ENCODE measurements at places on chromosomes 2 and 18.

DNA sequence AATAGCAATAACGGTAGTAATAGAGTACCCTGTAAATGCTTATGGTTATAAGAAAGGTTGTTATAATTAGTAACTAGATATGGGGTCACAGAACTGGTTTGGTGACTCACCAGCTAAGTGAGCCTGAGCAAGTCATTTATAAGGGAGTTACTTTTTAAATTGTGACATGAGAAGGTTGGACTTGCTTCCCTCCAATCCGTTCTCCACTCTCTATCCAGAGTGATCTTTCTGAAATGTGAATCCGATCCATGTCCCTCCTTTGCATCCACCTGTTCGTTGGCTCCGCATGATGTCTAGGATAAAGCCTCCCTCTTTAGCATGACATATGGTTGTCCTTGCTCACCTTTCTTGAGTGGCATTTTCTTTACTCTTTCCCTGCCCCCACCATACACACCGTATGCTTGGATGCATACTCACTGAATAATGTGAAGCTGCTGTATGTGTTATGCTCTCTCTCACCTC, 83.1 kb downstream of the CDC42EP3 start:
- no peak for DNase-seq

- no peak for DNase-seq
These were observed 82.4 kb downstream of the EXOC6B start for GRCh38 chr2:72743481-72743880.

GRCh38 chr2:200614249-200614648, 28.4 kb downstream of the AOX1 start:
- DNase-seq, result no peak

DNA sequence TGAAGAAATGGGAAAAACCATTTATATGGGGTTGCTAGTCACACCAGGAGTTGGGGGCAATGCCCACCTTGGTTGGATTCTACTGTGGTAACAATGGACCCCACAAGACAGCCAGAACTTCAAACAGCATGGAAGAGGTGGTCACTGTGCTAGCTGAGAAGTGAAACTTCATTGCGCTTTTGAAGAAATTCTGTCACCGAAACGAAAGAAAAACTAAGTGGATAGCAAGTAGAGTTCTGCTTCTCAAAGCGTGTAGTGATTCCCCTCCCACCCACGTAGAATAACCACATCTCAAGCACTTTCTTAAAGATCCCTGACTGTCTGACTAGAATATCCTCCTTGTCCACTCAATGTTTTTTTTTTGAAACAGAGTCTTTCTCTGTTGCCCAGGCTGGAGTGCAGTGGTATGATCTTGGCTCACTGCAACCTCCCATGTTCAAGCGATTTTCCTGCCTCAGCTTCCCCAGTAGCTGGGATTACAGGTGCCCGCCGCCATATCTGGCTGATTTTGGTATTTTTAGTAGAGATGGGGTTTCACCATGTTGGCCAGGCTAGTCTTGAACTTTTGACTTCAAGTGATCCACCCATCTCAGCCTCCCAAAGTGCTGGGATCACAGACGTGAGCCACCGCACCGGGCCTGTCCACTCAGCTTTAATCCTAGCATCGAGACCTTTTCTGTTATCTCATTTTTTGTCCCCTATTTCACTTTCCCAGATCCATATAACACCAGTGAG, 30.1 kb upstream of the CCL20 start:
- no peak for DNase-seq

- no peak for DNase-seq
These were observed 84.7 kb upstream of the RAB27B start for GRCh38 chr18:54743605-54743995.

GRCh38 chr2:132439703-132440398, 23.2 kb downstream of the GPR39 start:
- peak; percentile 47 for DNase-seq

GRCh38 chr2:69616755-69617154, 26.8 kb downstream of the AAK1 start:
- no peak for DNase-seq

- no peak for DNase-seq
These were observed 228.6 kb downstream of the SETBP1 start for GRCh38 chr18:44909191-44909719.

GRCh38 chr2:189298038-189298437, 118.5 kb upstream of the COL5A2 start:
- no peak for DNase-seq

GRCh38 chr2:31008561-31009114, 129.6 kb downstream of the GALNT14 start:
- no peak for DNase-seq

DNA sequence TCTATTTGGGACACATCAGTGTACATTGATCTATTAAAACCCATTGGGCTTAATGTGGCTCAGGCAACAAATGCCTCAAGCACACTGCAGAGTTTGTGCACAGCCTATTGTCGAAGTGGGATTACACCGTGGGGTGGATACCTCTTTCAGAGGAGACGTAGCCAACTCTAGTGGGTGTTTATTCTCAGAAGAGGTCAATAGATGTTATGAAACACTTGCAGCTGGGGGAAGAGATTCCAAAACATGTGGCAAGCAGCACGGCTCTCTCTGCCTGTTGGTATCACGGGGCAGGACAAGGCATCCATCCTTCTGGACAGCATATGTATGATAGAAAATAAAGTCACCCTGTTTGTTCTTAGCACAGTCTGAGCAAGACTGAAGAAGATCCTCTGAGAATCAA, 121.4 kb upstream of the COPS8 start:
- DNase-seq, result no peak

GRCh38 chr18:63882333-63883141, 5.0 kb upstream of the SERPINB2 start:
- DNase-seq, result peak; percentile 95

- no peak for DNase-seq
These were observed 229.9 kb upstream of the DTNA start for GRCh38 chr18:34480162-34480700.

- DNase-seq, result no peak
These were observed 25.4 kb downstream of the ASXL3 start for GRCh38 chr18:33603454-33603853.

DNA sequence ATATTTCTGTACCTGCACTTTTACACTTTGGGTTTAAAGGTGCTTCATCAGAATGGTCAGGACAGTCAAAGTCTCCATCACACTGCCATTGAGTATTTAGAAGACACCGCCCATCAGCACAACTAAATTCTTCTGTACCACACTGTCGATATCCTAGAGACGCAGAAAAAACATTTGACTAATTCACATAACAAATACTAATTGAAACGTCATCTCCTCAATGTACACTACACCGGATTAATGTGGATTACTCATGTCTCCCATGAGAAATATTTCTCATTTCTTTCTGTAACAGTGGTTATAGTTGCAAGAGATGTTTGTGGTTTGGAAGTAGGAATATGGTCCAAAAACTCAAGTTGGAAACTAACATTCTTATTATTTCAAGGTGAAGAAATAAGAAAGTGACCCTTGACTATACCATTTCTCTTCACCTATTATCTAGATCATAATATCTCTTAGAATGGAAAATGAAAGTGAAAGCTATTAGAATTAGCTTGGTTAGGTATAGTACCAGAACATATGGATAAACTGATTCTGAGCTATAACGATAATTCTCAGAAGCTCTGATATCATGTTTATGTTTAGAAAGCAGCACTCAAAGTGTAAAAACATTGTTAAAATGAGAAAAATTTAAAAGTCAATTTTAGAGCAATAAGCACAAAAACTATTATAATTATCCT, 1627.7 kb downstream of the LRP1B start:
- DNase-seq, result no peak

GRCh38 chr2:46259777-46260168, 37.4 kb upstream of the EPAS1 start:
- DNase-seq, result no peak

DNA sequence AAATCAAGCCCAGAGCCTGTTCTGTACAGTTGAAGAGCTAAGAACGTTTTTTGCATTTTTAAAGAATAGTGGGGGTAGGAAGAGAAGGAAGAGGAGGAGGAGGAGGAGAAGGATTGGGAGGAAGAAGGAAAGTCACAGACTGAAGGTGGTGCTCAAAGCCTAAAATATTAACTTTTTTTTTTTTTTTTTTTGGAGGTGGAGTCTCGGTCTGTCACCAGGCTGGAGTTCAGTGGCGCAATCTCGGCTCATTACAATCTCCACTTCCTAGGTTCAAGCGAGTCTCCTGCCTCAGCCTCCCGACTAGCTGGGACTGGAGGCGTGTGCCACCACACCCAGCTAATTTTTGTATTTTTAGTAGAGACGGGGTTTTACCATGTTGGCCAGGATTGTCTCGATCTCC, 18.3 kb upstream of the KLHL29 start:
- DNase-seq, result no peak

DNA sequence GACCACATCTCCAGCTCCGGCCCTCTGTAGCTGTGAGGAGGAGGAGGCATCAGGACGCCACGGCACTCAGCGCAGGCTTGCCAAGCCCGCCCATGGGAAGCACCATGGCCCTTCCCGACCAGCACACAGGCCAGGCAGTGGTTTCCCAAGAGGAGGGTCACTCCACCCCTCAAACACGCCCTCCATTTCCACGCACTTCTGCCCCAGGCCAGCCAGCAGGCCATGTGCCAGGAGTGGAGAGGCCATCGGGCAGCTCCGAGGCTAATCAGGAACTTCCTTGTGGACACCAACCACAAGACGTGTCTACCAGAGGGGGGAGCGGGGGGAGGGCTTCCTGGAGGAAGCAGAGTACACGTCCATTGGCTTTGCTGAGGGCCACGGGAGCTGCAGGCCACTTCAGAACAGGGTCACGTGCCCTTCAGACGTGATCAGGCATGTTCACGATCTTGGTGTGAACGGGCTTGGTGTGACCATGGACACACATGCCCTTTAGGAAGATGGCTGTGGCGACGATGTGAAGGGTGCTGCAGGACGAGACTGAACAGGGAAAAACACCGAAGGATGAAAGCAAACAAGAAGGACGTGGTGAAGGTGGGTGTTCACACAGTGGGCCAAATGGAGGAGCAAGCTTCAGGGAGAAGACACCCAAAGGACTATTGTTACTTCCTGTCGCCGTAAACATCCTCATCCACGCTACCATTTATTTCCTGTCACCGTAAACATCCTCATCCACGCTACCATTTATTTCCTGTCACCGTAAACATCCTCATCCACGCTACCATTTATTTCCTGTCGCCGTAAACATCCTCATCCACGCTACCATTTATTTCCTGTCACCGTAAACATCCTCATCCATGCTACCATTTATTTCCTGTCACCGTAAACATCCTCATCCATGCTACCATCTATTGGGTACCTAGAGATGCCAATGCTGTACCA, 6.5 kb upstream of the MTERF4 start:
- no peak for DNase-seq

- DNase-seq, result no peak
These were observed 102.1 kb downstream of the SMAD7 start for GRCh38 chr18:48848641-48849143.

DNA sequence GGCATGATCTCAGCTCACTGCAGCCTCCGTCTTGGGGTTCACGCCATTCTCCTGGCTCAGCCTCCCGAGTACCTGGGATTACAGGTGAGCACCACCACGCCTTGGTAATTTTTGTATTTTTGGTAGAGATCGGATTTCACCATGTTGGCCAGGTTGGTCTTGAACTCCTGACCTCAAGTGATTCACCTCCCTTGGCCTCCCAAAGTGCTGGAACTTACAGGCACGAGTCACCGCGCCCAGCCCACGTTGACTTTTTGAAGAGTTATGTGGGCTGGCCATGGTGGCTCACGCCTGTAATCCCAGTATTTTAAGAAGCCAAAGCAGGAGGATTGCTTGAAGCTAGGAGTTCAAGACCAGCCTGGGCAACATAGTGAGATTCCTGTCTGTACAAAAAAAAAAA, 20.8 kb downstream of the CCL20 start:
- no peak for DNase-seq

DNA sequence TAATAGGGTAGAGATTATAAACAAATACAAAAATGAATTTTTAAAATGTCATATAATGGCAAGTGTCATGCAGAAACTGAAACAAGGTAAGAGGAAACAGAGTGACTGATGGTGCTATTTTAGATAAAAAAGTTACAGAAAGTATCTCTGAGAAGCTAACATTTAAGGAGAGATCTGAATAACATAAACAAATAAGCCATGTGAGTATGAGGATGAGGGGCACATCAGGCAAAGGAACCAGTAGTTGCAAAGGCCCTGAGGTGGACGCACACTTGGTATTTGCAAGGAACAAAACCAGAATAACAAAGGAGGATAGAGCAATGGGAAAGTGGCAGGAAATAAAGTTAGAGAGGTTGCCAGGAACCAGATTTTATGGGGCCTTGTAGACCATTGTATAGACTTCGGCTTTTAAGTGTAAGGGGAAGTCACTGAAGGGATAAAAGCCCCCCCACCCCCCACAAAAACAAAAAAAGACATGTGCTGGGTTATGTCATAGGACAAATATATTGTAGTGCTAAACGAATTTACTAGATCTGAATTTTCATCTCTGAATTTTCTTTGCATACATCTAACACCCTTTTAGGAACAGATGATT, 159.2 kb downstream of the DTNB start:
- no peak for DNase-seq

DNA sequence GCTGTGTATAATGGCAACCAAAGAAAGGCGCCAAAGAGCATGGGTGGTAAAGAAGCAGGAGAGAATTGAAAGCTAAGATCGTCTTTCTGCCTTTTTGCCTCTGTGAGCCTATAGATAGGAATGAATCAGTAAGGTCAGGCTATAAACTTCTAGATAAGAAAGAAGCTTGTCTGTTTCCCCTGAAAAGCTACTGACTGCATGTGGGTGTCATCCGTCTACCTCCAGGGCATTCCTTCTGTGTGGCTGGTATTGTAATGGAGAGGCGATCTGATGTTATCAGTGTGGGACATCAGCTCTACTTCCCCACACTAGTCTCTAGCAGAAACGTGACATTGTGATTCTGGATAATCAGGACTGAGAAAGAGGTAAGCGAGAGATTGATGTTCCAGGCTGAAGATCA, 63.4 kb upstream of the PLA2R1 start:
- no peak for DNase-seq

- DNase-seq, result no peak
These were observed 175.7 kb downstream of the FAM210A start for GRCh38 chr18:13550418-13551304.

GRCh38 chr2:790081-790480, 112.9 kb upstream of the TMEM18 start:
- no peak for DNase-seq

DNA sequence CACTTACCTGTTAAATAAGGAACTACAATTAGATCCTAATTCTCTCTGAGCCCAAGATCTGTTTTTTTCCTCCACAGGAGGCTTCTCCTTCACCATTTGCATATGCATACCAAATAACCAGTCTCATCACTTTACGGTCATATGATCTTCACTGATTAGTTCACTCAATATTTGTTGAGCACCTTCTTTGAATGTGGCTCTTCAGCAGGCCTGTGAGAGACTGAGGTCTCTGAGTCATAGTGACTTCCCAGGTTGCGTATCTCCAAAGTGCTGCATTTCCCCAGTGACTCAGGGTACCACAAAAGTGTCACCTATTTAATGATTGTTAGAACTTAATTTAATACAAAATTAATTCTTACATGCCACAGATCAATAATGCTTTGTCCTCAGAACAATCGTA, 108.8 kb upstream of the TRIB2 start:
- DNase-seq, result peak; percentile 27
